ENCODE measurements at places on chromosomes 7 and 10. TPM values are rescaled to one million over a fixed set of nuclear protein-coding genes. Genes with fewer than 3 reads are reported as not detected.

DNA sequence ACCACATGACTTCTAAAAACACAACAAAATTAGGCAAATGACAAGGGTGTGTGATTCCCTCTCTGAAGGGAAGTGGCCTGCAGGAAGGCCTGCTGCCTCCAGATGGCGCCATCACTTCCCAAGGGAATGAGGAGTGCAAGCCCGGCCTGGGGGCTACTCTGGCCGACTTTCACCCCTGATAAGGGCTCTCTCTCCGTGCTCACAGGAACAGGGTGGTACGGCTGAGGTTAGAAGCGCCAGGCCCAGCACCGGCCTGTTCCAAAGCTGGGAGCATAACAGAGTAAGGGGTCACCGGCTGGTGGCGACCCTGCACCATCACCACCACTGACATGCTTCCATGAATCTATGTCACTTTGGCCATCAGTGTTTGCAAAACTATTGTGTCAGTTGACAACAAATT, 13.1 kb downstream of the RBP3 start:
- peak; percentile 65 for DNase-seq

GRCh38 chr10:128622706-128623105, 496.5 kb upstream of the MKI67 start:
- DNase-seq: no peak

DNA sequence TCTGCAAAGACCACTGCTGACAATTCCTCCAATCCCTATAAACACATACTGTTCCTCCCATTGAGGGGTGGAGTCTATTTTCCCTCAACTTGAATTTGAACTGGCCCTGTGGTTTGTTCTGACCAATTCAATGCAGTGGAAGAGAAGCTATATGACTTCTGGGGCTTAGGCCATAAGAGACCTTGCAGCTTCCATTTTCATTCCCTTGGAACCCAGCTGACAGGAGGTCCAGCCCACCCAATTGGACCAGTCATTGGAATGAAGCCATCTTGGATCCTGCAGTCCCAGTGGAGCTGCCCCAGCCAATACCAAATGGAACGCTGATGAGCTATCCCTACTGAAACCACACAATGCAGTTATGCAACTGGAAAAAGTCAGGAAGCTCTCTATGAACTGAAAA, 8.9 kb upstream of the TMED4 start:
- no peak for DNase-seq

DNA sequence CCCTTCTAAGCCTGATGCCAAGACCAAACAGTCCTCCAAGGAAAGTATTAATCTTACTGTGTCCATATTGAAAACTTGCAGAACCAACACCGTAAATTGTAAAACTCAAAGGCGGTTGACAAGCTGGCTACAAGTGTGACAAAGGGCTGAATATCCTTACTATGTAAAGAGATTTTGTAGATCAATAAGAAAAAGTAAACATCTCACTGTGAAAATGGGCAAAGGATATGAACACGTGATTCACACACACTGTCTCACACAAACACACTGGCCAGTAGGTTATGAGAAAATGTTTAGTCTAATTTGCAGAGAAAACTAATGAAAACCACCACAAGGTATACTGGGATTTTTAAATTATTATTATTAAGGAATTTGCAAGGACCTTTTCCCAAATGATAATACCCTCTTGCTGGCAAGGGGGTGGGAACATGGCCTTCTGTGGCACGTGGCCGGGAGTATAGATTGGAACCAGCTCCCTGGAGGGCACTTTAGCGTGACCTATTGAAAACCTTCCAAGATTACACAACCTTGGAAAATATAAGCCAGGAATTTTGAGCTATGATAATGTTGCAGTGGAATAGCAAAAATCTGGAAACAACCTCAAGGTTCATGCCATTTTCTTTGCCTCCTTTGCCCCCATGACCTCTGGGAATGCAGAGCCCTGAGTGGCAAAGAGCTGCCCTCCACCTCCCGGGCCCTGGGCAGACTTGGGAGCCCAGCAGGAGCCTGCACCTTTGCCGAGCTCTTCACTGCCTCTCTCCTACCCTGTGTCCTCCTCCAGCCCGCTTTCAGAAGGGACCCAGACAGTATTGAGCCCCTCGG, 26.2 kb upstream of the SLC29A3 start:
- no peak for DNase-seq

GRCh38 chr7:87475359-87476178, at the start of gene ABCB4:
Gene ABCB4 (minus strand): TSS chr7:87475680. CDS start chr7:87475465, 215 bp downstream.
- peak; percentile 29 for DNase-seq

GRCh38 chr7:69772718-69773436, 174.6 kb downstream of the AUTS2 start:
- no peak for DNase-seq

DNA sequence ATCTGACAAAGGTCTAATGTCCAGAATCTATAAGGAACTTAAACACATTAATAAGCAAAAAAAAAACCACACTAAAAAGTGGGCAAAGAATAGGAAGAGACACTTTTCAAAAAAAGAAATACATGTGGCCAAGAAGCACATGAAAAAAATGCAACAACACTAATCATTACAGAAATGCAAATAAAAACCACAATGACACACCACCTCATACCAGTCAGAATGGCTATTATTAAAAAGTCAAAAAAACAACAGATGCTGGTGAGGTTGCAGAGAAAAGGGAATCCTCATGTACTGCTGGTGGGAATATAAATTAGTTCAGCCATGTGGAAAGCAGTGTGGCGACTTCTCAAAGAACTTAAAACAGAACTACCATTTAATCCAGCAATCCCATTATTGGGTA, 119.0 kb downstream of the LMBR1 start:
- DNase-seq: no peak

- no peak for DNase-seq
Measured at GRCh38 chr7:69635555-69636185, 37.4 kb downstream of the AUTS2 start.

- no peak for DNase-seq
Measured at GRCh38 chr7:96800824-96801223, 91.2 kb upstream of the SEM1 start.

GRCh38 chr10:73644767-73645166, 3.5 kb upstream of the MYOZ1 start:
- DNase-seq: no peak

GRCh38 chr7:74263399-74264120, 9.4 kb upstream of the RFC2 start:
- DNase-seq: no peak

- DNase-seq: no peak
Measured at GRCh38 chr10:101561068-101561915, 26.8 kb downstream of the POLL start.

DNA sequence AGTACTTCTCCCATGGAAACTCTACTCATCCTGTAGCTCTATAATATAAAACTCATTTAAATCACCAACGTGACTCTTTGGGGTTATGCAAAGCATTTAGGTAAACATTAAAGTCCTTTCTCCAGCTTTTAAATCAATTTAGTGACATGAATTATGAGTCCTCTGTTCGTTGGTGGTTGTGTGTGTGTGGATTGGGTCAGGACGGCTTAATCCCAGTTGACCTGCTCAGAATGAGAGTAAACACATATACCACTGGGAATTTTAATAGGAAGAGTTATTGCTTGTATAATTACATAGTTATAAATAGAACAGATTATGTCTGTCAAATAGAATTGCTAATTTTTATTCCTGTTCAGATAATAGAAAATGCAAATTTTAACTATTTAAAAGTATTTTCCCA, 30.7 kb upstream of the ADCY1 start:
- DNase-seq: no peak

GRCh38 chr10:5511885-5512280, 12.5 kb upstream of the CALML5 start:
- no peak for DNase-seq

GRCh38 chr10:61981460-61981859, 80.0 kb downstream of the ARID5B start:
- DNase-seq: no peak

DNA sequence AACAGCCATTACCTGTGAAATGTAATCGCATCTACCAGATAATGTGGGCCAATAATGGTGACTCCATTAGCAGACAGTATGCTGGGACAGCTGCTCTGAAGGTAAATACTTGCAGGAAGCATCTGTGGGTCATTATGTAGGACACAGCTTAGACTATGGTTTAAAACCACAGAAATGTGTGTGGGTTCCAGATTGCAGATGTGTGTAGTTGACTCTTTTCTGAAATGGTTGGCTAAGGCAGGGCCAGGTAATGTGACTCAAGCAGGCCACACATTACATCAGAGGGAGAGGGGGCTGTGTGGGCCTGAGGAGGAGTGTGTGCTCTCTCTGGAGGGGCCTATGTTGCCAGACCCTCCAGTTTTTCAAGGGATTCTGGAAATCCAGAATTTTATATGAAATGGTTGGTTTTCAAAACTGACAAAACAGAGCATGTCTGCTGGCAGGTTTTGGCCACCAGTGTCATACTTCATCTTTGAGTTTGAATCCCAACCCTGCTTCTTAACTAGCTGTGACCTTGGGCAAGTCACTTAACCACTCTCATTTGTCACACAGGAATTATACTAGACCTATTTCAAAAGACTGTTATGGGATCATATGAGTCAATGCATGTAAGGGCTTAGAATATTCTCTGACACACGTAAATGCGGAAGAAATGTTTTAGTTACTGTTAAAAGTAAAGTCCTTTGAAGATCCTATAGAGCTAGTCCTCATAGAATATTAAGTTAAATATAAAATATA, 64.5 kb downstream of the MCMBP start:
- DNase-seq: no peak

DNA sequence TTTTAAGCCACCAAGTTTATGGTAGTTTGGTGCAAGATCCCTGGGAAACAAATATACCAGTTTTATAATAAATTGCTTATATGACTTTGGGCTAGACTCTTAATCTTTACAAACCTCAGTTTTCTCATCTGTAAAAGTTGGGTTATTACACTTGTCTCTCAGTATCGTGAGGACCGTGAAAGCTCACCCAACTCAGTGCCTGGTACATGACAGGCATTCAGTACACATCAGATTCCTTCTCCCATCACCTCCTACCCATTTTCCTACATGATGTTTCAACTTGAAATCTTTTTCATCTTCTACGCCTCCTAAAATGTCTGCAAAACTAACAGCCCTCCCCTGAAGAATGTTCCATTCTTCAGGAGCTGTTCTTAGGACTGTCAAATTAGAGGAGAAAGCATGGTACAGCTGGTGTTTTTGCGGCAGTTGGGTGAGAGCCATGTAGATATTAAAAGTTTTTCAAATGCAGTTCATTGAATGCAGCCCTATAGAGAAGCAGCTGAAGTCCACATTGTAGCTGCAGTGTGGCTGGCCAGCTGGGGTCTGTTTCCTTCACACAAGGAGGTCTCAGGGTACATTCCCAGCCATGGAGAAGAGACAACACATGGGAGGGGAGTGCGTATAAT, 812.8 kb downstream of the LRMDA start:
- DNase-seq: no peak

GRCh38 chr10:24642921-24643678, 80.6 kb downstream of the ARHGAP21 start:
- DNase-seq: no peak

DNA sequence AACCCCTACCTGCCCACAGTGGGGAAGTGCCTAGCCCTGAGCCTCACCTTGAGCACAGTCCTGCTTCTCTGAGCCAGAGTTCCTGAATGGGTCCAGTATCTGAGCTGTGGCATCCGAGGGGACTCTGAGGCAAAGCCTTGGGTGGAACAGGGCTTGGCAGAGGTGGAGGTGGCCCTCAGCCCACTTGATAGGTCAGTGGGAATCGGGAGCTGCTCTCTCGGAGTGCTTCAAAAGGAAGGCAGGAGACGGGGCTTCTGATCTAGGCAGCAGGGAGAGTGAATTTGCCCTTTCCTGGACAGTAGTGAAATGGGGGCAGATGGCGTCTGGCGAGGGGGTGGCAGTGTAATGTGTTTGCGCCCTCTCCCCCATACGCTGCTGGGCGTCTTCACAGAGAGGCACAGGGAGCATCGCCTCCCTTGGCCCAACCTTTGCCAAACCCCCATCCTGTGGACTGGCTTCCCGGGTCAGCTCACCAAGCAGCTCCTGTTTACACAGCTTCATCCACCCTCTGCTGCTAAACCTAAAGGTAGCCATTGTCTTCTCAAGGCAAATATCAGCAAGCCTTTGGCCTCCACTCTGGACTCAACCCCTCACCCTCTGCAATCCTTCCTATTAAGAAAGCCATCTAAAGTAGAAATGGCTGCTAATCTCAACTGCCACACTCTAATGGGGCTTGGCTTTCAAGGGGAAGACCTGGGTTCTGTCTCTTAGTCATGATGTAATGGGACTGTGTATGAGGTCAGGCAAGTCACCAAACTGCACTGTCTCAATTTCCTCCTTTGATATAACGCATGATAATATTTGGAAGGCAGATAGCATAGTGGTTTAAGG, 21.1 kb upstream of the VDAC2 start:
- no peak for DNase-seq

DNA sequence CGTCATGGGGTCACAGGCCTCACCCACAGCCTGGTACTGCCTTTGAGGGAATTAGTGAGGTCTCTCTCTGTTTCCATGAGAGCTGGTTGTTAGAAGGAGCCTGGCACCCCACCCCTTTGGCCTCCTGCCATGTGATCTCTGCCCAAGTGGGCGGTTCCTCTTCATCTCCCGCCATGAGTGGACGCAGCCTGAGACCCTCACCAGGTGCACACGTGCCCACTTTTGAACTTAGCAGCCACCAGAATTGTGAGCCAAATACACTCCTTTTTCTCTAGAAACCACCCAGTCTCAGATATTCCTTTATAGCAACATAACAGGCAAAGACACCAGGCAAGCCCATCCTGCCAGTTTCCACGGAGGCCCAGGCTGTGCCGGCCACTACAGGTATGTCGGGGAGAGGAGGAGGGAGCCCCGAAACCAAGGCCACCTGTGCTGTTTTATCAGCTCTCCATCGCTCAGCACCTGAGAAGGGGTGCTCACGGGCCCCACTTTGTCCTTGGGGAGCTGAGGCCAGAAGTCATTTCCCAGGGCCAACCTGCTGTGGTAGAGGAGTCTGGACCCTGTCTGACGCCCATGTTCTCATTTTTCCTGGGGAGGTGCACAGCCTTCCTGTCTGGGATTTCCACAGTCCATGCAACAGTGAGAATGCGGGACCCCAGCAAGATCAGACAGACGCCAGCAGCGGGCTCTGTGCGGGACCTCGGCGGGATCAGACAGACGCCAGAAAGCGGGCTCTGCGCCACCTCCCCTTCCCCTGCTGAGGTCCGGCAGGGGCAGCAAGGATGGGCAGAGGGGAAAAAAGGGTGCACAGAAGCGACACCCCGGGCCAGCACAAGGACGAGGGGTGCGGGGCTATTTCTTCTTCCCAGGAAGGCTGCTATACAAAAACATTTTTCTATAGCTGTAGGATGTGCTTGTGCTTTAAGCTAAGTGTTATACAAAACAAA, 220.5 kb downstream of the ELFN1 start:
- no peak for DNase-seq

DNA sequence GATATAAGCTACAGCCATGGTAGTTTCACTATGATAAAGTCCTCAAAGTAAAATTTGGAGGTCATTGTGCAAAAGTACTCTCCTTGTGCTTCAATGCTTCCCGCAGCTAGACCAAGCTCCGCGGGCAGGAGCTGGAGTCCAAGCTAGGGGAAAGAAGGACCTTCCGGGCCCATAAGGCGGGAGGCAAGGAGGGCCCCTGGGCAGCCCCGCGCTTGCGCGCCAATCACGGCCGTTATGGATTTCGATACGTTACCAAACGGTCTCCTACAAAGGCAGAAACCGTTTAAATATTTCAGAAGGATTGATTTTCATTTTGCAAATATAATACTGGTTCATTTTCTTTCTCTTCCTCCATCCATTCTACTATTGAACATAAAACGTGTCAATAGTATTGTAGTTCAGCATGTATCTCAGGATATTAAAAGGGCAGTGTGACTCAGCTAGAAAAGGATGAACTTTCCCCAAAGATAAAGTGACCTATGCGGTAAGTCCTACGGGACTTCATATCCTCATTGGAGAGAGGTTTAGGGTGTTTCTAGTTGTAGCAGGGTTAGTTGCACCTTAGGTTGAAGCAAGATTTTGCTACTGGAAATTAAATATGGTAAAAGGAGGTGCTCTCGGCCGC, 128.0 kb downstream of the KIF20B start:
- no peak for DNase-seq

Gene CRHR2
- total RNA-seq: 0.18 TPM

Gene ALOX5
- not detected for total RNA-seq
